Astrocyte of the spinal cord (primary cell): ENCODE measurements at places on chromosomes 6 and 20.

GRCh38 chr20:20248620-20249200 lies 119.2 kb upstream of the INSM1 start:
- no peak for DNase-seq

DNA sequence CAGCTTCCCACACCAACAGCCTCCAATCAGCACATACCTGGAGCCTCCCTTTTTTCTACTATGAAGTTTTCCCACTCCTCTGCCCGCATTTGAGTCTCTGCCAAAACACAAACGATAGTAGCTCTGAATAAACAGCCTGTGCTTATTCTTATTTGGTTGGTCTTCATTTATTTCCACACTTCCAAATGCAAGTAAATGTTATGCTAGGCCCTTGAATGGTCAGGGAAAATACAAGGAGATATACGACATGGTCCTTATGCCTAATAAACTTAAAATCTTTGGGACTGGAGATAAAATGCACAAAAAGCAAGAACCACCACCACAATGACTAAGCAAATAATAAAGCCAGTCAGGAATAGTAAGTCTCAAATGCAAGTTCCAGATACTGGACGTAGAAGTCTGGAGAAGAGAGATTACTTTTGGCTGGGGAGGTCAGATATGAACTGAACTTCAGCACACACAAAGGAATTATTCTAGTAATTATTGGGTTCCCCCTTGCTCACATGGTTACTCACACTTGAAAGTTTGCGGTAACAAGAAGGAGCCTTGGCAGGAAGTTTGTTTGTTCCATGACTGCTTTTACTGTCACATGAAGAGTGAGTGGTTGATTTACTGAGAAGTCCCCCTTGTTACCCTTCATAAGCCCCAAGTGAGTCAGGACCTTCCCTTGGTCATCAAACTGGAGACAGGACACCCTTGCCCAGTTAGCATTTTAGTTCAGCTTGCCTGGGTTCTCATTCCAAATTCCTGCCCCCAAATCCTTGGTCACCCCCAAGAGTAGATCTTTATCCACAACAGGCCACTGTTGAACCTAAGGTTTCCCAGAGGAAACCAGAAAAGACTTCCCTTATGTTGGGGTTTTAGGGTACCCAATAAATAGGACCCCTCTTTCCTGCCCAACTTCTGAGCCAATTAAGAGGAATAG lies 511.2 kb upstream of the JARID2 start:
- DNase-seq: peak; percentile 85

DNA sequence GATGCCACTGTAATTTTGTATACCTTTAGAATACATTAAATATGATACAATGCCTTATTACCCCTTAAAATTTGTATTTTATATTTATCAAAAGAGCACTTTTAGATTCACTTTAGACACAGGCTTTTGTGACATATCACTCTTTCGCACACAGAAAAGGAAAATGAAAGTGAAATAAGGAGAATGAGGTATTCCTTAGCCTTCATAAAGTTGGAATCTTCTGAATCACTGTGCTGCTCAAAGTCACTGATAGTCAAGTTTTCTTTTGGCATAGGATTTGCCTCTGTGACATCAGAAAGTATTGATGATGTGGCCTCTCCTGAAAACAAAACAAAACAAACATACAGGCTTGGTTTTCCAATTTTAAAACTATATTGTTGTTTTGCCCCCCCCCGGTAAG lies 1097.1 kb downstream of the KIF16B start:
- no peak for DNase-seq

DNA sequence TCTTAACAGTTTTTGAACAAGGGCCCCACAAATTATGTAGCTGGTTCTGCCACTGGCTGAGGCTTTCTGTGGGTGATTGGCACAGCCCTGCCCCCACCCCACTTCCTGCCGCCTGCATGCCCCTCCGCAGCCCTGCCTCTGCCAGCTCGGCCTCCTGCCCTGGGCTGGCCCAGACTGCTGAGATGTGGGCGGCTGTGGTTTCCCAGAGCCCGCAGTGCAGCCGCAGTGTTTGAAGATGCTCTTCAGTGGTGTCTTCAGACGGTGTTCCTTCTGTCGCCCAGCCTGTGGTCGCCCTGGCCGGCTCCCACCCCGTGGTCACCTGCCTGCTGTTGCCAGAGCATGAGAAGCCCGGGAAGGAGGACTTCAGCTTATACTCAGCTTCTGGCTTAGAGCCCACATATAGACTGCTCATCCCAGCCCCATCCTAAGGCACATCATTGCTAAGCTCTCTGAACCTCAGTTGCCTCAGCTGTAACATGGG lies 154.3 kb downstream of the VEGFA start:
- peak; percentile 45 for DNase-seq

- DNase-seq: no peak
Measured at GRCh38 chr6:14656078-14656521, 538.5 kb downstream of the CD83 start.

GRCh38 chr6:31769684-31770371 lies 7.3 kb downstream of the VWA7 start:
- no peak for DNase-seq

- DNase-seq: no peak
Measured at GRCh38 chr20:20530428-20531151, 162.7 kb downstream of the INSM1 start.

- no peak for DNase-seq
Measured at GRCh38 chr20:62051546-62052255, 14.0 kb downstream of the TAF4 start.

DNA sequence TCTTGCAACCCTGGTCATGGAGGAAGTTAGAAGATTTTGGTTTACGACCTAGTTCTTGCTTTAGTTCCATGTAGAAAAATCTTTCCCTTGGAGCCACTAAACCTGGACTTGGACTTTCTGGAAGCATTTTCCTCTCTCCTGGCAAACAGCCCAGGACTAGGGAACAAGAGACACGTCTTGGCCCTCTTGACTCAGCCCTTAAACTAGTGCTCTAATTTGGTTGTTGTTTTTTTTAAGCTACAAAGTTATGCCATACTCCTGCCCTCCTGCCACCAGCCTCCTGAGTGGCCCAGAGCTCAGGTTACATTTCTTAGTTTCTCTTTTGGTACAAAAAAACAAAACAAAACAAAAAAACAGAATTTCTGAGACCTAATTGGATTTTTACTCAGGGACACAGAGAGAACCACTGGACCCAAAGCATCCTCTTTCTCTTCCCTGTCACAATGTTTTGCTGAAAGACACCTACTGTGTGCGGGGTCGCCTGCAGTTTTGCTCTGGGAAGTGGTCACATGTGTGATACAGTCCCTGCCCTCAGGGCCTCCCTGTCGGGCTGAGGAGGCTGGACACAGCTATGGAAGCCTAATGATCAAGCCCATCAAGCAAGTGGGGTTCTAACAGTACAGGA lies 32.3 kb upstream of the SCUBE3 start:
- DNase-seq: peak; percentile 64

DNA sequence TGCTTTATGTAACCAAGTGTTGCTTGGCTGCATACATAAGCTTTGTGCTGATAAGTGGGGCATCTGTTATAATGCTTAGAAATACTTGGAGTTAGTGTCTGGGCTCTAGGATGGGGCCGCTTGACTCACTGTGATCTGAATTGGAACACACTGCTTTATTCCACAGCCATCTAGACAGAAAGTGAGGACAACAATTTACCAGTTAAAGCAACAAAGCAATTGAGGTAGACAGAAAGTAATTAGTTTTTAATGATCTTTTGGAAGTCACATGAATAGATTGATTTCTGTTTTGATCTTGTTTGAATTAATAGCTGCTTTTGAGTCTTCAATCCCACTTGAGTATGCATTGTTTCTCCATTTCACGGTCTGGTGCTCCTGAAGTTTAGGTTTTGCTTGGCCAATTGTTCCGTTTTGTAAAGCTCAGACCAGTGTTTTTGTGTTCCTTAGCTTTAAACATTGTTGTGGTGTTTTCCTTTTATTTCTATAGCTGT lies 157.5 kb downstream of the TRMT11 start:
- DNase-seq: peak; percentile 23

DNA sequence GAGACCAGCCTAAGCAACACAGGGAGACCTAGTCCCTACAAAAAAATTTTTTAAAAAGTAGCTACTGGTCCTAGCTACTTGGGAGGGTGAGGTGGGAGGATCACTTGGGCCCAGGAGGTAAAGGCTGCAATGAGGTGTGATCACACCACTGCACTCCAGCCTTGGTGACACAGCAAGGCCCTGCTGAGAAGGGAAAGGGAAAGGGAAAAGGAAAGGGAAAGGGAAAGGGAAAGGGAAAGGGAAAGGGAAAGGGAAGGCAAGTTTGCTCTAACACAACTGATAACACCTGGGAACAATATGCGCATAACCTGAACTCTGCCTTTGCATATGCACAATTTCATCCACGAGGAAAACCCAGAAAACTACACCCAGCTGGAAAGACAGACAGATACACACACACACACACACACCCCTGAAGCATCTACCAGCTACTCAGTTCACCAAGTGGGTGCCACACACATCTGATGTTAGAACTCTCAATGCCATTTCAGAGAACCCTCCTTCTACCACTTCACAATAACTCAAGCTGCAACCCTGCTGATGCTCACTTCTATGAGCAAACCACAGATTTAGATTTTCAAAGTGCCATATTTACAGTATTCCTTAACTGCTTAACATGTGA lies 19.1 kb downstream of the B4GALT5 start:
- DNase-seq: no peak

DNA sequence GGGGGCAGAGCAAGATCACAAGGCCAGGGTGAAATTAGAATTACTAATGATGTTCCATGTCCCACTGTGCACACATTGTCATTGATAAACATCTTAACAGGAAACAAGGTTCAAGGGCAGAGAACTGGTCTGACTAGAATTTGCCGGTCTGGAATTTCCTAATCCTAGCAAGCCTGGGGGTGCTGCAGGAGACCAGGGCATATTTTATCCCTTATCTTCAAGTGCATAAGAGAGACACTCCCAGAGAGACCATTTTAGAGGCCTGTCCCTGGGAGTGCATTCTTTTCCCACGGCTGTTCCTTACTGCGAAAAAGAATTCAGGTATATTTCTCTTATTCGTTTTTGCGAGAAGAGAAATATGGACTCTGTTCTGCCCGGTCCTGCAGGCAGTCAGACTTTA lies 41.5 kb downstream of the CD83 start:
- no peak for DNase-seq

GRCh38 chr6:89862273-89862672 lies 32.0 kb upstream of the GJA10 start:
- DNase-seq: no peak

DNA sequence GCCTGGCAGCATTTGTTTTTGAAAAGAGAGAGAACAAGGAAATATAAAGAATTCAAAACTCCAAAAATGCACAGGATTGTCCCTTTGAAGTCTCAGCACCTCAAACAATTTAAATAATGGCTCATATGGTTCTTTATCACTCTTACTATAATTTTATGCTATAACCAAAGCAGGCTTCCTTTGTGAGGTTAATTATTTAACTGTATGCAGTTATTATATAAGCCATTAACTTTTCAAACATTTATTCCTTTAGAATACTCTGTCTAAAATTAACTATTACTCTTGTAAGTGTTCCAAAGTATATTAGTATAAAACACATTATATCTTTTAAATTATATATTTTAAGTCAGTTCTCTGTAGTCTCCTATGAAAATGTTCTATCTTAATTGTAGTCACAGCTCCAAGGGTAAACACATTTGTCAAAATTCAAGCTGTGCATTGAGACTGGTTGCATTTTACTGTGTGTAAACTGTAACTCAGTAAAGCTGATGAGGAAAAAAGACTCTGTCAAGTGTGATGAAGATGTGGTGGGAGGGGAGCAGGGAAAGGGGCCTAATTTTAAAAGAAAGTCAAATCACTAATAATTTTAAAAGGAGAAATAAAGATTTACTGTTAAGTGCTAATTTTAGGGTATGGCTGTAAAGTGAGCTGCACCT lies 20.0 kb upstream of the PLAGL1 start:
- no peak for DNase-seq

- no peak for DNase-seq
Measured at GRCh38 chr6:105995391-105995865, 90.7 kb upstream of the PRDM1 start.

- peak; percentile 44 for DNase-seq
Measured at GRCh38 chr6:33886673-33887144, 82.9 kb upstream of the MLN start.

GRCh38 chr6:3848925-3849605 lies at the start of gene FAM50B:
TSS of gene FAM50B (plus strand) at chr6:3849373. CDS start at chr6:3849812, 439 bp downstream.
- peak; percentile 90 for DNase-seq

DNA sequence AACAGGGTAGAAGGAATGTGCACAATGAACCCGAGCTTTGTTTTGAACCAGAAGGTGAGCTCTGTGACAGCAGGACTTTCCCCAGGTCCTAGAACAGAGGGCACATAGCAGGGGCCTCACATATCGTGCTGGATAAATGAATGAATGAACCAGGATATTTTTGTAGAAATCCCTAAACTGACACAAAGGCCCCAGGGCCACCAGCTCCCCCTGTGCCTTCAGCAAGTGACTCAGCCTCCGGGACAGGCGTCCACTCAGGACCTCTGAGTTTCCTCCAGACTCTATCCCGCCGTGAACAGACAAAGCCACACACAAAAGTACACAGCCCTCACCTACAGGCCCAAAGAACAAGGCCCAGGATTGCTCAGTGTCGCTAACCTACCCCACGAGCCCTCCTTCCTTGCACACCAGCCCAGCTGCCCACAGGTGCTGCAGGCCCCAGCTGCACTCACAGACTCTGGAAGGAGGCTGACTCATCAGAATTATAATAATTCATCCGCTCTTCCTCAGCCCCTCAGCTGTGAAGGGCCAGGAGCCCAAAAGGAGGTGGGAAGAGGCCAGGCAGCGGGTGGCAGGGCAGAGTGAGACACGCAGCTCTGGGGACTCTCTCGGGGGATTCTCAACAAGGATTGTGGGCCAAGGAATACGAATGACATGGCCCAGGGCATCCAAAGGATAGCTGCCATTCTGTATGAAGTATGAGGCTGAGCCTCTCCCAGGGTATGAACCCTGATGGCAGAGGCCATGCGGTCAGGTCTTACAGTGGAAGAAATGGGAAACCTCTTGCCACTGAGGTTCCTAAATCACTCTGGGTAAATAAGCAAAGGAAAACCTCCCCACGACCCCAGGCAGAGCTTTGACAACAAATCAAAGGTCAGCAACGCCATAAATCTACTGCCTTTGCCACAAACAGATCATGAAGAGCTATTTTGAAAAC lies 40.9 kb downstream of the SUMO4 start:
- peak; percentile 36 for DNase-seq

GRCh38 chr6:98920904-98921431 lies 26.8 kb downstream of the FBXL4 start:
- DNase-seq: peak; percentile 33

DNA sequence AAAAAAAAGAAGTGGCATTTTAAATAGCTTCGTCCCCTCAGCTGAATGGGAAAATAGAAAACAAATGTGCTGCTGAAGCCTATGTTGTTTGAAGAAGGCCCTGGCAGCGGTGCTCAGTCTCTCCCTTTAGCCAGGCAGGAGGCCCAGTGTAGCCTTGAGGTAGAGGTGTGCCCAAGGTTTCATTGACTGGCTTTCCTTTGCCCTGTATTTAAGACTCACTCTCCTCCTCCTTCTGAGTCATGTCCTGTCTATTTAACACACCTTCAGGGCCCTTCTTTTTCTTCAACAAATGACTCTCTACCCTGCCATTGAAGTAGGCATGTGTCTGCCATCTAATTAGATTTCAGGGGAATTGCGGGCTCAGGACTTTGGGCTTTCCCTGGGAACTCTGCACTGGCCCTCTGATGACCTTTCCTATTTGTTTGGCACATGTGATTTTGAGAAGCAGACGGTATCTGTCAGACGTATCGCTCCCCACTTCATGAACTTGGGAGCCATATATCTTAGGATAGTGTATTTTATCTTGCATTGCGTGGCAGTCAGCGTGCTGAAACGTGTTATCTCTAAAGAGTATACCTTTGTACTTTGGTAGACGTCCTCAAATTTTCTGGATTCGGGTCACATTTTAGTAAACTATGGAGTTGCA lies 4.3 kb downstream of the TJAP1 start:
- DNase-seq: no peak

GRCh38 chr6:33668914-33669313 lies 42.6 kb downstream of the UQCC2 start:
- DNase-seq: no peak
